ENCODE measurements at places on chromosomes 2 and 18.

GRCh38 chr2:27427863-27428212, 593 bp upstream of the NRBP1 start:
- DNase-seq: no peak

DNA sequence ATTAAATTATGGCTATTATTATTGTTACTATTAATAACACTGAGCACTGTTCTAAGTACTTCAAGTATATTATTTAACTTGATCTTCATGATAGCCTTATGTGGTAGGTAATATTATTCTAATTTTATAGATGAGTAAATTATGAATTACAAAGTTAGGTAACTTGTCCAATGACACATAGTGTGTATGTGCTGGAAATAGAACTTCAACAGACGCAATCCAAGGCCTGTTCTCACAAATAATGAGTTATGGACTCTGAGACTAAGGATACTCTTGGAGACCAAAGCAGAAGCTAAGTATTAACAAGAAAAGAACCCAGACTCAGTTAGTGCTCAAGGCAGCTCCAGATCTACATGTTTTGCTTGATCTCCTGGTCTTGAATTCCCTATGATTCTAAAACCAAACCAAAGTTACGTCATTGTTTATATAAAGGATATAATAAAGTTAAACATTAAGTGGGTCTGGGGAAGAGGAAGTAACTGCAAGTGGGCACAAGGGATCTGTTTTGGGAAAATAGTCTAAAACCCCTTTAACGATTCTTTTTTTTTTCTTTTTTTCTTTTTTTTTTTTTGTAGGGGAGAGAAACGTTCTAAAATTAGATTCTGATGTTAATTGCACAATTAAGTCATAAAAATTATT, 211.3 kb downstream of the ERBB4 start:
- DNase-seq: no peak

DNA sequence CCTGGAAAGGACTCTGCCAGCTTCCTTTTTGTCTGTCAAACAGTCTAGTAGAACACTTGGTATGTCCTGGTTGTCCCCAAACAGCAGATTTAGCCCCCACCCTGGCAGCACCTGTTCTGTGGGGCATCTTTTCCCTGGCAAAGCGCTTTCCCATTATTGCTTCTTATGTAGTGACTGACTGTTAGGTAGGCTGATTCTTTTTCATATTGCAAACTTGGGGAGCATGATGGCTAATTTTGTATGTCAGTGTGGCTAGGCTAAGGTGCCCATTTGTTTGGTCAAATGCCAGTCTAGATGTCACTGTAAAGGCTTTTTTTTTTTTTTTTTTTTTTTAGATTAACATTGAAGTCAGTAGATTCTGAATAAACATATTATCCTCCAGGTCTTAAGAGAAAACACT, 140.2 kb downstream of the MYCN start:
- no peak for DNase-seq

DNA sequence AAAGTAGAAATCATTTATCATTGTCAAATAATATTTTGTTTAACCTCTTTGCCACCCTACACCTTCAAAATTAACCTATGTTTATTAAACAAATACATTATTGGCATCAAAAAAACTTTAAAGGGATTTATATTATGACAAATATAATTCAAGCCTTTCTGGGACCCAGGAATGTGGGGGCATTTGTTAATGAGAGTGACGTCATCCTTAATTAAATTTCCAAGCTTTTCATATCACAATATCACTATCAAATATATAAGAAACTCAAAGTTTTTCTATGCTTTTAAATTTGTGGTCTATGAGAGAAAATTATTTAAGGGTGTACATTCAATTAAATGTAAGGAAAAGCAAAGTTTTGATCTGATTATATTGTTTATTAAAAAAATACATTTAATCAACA, 307.4 kb upstream of the POU3F3 start:
- no peak for DNase-seq

GRCh38 chr2:239377591-239377990, 23.2 kb downstream of the HDAC4 start:
- DNase-seq: no peak

DNA sequence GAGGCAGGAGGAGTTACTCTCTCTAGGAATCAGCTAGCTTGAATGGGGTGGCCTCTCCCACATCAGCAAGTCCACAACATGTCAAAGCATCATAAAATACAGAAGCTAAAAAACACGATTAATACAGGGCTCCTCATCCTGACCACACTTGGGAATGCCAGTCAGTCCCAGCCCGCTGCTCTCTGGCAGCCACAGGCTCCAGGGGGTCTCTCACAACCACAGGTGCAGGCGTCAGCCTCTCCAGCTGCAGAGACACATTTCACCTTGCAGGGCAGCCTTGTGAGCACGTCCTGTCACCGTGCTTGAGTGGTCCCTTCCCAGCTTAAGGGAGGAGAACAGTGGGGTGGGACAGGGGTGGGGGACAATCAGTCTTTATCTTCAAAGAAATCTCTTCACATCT, 137.4 kb upstream of the SH3BP4 start:
- DNase-seq: no peak

- no peak for DNase-seq
Observed at GRCh38 chr18:47781561-47781960, 148.9 kb downstream of the SMAD2 start.

- no peak for DNase-seq
Observed at GRCh38 chr2:18433872-18434271, 126.6 kb downstream of the RDH14 start.

DNA sequence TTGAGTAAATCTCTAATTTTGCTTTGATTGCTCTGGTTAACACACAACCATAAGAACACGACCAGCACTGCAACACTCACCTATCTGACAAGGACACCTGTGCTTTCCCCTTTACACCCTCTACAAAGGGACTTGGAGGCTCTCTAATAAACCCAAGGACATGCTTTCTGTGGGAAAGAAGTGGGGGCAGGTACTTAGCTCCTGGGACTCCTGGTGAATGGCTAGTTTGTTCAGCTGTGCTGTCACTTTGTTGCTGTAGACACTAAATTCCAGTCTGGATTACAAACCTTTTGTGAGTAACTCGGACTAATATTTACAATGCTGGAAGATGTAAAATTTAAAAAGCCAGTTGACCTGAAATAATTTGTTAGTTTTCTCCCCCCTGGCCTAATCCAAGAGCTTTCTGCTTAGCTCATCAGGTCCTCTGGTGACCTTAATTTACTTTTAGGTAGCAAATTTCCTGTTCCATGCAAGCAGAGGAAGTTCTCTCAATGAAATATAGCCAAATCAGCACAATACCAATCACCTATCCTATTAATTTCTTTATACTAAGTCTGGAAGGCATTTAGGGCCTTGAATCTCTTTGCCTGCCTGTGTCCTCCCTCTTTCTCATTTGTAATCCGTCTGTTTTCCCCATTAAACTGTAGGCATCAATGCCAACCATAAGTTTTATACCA, 67.5 kb downstream of the PLCL1 start:
- no peak for DNase-seq

DNA sequence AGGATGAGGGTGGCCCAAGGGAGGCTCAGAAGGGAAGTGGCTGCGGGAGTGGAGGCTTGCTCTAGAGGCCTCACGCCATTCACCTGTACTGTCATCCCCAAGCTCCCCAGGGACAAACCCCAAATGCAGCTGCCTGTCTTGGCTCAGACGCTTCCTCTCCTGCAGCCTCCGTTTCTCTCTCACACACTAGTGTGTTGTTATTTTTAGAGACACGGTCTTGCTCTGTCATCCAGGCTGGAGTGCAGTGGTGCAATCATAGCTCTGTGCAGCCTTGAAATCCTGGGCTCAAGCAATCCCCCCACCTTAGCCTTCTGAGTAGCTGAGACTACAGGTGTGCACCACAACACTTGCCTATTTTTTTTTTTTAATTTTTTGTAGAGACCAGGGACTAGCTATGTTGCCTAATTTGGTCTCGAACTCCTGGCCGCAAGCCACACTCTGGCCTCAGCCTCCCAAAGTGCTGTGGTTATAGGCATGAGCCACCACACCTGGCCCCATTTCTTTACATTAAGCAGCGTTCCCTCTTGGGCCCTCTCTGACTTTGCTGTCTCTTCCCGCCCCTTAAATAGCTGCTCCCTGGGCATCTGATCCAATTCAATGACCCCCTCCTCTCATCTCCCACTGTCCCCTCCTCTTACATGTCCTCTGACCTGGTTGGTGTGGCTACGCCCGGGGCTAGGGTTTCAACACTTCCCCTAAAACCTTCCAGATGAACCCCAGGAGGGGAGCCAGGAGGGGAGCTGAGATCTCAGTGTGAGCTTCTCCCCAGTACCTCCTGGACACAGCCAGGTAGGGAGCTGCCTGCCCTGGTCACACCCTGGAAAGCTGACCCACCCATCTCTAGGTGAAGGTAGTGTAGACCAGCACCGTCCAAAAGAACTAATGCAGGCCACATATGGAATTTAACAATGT, 24.0 kb upstream of the LOXHD1 start:
- DNase-seq: no peak

GRCh38 chr2:6780765-6781274, 84.9 kb downstream of the CMPK2 start:
- DNase-seq: no peak

DNA sequence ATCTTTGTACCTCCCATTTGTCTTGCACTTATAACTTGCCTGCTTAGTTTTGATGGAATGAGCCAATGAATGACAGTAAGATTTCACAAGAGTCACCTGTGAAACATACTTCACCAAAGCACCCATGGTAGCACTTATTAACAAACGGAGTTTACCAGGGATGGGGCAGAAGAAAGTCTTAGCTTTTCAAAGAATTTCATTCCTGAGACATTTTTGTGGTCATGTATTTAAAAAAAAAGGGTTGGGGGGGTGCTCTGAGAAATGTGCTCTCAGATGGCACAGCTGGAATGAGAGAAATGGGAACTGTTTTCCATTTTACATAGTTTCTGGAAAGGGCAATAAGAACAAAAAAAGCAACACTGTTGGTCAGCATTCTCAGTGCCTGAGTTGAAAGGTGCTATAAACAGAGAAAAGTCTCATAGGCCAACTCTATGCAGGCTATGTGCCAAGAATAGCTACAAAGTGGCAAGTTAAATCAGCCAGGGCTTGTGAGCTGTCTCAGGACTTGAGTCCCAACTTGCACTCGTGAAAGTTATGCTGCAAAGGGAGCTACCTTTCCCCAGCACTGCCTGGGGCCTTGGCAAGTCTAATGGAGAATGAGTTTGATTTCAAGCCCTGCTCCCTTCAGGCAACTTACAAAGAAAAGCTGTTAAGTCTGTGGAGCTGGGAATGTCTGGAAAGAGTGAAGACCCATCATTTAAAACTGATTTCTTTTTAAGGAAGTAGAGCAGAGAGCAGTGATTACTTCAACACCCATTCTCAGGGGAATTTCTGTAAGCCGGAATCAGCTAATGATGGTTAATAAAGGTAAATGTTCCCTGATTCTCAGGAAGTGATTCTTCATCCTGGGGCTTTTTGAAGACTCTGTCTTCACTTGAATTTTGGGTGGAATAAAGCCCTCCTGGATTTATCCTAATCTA, 170.6 kb downstream of the SLC8A1 start:
- DNase-seq: no peak

DNA sequence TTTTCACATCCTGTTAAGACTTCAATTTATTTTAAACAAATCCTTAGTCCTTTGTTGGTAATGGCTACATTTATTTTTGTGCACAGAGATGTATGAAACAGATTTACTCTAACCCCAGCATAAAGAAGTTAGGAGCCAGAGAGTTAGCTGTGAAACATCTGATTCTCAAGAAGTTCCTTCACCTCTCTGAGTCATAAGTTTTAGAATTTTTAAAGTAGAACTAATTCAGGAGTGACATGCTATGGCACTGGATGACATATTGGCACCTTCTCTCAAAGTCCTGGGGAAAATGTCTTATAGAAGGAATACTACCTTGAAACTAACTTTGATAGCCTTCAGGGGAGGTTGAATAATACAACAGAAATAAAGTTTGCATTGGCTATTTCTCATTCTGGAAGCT, 6.4 kb upstream of the DSG2 start:
- no peak for DNase-seq

GRCh38 chr2:13001408-13001807, 284.7 kb downstream of the TRIB2 start:
- DNase-seq: no peak

GRCh38 chr2:15615301-15615920, 23.7 kb downstream of the DDX1 start:
- peak; percentile 41 for DNase-seq

GRCh38 chr18:48814490-48815178, 136.1 kb downstream of the SMAD7 start:
- no peak for DNase-seq

GRCh38 chr2:189412330-189412953, 28.8 kb upstream of the WDR75 start:
- DNase-seq: no peak

DNA sequence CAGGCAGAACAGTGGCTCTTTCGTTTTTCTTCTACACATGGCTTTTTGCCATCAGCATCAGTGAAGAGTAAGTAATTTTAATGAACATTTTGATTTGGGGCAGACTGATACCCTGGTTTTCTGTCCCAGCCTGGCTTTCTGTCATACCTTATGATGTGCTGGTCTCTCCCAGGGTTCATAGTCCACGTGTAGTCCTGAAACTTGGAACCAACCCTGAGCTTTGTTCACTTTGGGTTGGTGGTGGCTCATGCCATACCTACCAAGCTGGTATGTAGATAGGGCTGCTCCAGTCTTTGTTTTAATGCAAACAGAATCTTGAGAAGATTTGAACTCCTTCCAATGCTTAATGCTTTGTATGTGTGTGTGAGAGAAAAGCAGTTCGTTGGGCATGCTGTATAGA, 4.9 kb downstream of the COPS7B start:
- no peak for DNase-seq

DNA sequence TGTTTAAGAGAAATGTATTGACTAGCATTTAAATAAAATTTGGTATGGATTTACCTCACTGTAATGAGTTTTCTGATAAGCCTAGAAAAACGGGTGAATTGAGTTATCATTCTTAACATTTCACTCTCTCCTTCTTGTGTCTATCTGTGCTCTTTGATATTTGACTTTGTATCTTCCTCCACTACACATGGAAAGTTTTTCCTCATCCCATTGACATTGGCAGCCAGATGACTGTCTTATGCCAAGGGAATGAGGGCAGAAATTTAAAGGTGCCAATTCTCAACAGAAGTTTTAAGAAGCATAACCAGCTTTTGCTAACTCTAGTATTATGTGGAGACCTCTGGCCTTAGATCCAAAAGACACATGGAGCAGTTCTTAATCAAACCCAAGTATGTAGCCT, 376.6 kb downstream of the DSEL start:
- no peak for DNase-seq

DNA sequence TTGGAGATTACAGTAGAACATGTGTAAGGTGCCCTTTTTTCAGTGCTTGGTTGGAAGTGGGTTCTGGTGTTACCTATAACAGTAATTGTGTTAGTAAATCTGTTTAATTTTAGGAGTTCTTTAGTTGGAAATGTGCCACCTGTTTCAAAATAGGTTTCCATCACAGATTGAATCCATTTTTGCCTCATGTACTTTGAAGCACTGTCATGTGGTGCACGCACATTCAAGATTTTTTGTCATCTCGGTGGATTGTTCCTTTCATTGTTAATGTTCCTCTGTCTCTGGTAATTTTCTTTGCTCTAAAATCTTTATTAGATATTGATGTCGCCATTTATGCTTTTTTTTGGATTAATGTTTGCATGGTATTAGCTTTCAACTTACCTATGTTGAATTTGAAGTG, 1.3 kb downstream of the ATP9B start:
- no peak for DNase-seq

GRCh38 chr2:173171924-173172643, 96.4 kb downstream of the MAP3K20 start:
- DNase-seq: no peak
